Natural killer cell treated with Interleukin-12 subunit alpha and Interleukin-12 subunit beta and Interleukin-15 and Interleukin-18, amount 100 ng/mL, for 72 hours (primary cell): ENCODE measurements at places on chromosomes 1 and 21.

GRCh38 chr1:172109359-172109758 is 268.1 kb downstream of the DNM3 start:
- no peak for DNase-seq

DNA sequence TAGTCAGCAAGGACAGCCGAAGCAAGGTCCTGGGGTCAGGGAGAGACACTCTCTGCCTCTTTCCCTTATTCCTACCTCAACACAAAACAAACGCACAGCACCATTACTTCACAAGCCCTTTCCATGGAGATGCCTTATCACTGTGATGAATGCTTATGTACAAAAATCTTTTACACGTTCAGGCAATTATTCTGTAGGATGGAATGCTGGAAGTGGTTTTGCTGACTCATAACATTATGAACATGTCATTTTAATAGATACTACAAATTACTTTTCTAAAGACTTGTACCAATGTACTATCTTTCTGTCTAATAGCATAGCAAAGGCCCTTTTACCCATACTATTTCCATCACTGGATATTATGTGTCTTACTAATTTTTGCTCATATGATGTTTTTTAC is 98.4 kb downstream of the TTLL7 start:
- DNase-seq: no peak

- DNase-seq: no peak
Observed at GRCh38 chr1:234212764-234213657, 160.2 kb upstream of the COA6 start.

DNA sequence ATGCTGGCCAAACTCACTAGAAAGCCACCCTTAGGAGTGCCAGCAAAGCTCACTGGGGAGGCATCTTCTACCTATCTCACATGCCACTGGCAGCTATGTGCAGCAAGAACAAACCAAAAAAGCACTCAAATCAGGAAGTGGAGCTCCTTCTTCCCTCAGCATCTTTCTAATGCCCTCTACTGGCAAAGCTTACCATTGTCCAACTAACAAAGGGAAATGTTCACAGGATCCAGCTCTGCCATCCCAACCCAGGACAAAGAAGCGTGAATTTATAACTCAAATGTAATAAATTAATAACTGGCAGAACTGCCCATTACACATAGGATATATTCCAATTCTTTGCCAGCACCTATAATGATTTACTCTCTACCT is 38.9 kb downstream of the LEPR start:
- no peak for DNase-seq

GRCh38 chr1:194795917-194796593 is 1609.6 kb upstream of the B3GALT2 start:
- no peak for DNase-seq

DNA sequence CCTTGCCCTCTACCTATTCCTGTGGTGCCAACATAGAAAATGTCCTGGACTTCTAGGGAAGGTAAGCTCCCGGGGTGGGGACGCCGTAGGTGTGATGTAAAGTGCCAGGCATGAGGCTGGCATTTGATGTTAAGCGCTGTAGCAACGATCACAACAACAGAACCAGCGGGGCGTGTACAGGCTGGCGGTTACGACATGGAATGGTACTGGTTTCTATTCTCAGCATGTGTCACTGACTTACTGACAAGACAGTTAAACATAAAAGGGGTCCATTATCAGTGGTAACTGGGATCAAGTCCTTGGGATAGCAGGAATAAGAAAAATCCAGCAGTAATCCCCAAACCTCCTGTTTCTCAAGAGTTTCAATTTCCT is 58.9 kb downstream of the TGFBR3 start:
- DNase-seq: no peak

DNA sequence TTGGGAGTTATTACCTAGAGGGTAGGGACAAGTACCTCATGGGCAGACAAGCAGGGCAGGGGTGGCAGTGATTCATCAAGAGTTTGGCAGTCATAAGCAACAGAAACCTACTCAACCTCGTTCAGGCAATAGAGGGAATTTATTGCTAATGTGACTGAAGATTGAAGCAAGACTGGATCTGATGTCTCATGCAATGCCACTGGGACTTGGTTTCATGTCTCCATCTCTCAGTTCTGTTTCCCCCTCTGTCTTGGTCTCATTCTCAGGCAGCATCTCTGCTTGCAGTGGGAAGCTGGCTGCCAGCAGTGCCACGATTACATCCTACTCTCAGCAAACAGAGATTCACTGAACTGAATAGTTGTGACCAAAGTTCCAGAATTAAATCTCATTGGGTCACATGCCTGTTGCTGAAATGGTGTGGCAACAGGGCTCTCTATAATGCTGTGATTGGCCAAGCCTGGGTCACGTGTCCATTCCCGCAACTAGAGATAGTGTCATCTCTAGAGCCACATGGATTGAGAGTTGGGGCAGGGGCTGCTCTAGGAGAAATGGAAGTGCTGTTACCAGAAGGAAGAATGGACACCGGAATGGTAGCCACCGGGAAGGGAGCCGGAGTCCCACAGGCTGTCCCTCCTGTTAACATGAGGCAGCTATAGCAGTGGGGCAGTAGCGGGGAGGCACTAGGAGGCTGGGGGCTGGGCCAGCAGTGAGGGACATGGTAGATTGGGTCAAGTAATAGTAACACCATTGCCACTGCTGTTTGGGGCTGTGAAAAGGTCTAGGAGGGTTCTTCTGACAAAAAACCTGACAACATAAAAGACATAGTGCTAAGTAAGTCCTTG is 3.9 kb upstream of the CDC42 start:
- no peak for DNase-seq
